ENCODE measurements at places on chromosomes 1 and 21.
A peak's percentile ranks its signal among the peaks of the same experiment; 100 is the strongest.

DNA sequence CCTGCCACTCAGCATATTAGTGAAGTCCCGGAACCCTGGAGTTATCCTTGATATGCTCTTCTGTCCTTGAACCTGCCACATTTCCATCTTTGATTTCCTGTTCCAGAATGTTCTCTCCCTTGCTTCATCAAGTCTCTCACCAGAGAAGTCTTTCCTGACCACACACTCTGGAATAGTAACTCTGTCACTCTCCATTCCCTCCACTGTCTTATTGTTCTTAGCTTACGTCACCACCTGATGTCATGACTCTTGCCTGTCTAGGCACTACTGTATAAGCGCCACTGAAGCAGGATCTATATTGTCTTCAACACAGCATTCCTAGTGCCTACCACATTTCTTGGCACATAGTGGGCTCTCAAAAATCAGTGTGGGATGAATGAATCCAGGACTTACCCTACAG, 65.4 kb upstream of the SMYD2 start:
- no peak for DNase-seq

DNA sequence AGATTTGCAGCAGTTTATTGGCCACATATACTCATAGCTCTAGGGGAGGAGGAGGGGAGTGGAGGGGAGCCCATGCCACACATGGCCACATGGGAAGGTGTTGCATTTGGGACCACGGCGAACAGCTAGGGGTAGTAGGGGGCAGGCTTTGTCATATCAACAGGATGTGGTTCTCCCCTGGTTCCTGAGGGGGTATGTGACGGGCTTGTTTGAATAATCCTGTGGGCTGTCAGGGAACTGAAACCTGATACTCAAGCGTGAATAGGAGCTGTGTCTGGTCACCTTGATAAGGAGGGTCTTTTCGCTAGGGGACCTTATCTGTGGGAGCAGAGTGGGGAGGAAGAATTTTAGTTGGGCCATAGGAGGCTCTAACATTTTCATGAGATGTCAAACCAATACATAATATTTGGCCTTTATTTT, 264.7 kb downstream of the CTH start:
- DNase-seq = no peak

GRCh38 chr1:6359216-6360116, 34.1 kb downstream of the ACOT7 start:
- peak; percentile 7 for DNase-seq

DNA sequence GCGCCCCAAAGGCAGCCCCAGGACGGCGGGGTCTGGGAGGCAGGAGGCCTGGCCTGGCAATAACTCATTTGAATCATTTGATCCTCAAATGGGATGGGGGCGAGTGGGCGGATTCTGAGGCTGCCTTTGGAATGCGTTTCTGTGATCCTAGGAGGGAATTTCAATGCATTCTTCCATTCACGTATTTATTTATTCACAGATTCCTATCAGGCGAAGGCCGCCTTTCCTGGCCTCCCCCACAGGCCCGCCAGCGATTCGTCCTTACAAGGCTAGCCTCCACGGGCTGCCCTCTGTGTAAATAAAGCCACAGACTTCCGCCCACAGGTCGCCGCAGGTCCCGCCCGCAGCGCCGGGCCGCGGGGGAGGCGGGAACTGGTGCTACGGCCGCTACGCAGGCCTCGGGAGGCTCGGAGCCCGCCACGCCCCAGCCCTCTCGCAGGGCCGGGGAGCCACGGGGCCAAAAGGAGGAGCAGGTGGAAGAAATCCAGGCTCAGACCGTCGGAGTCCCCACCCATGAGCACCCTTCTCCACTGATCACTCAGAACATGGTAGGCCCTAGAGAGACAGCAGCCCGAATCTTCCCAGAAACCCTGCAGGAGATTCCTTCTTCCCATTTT, 31.3 kb upstream of the JUN start:
- DNase-seq = no peak

GRCh38 chr1:68157416-68157815, 74.9 kb downstream of the WLS start:
- no peak for DNase-seq

DNA sequence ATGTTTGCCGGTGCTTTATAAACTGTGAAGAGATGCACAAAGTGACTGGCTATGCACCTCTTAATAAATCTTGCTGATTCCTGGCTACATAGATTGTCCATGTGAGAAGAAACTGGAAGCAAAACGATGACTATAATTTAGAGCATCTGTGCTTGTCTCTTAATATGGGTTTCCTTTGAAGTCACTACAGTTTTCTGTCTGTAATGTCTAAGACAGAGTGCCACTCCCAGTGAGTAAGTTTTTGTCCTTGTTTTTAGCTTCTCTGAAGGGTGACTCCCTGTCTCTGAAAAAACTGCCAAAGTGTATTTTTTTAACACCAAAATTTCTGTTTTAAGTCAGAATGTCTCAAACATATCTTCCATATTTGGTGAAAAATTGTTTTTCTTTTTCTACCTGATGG, 175.1 kb downstream of the FASLG start:
- no peak for DNase-seq

GRCh38 chr1:247530785-247531184, 5.5 kb downstream of the OR2C3 start:
- DNase-seq = no peak

DNA sequence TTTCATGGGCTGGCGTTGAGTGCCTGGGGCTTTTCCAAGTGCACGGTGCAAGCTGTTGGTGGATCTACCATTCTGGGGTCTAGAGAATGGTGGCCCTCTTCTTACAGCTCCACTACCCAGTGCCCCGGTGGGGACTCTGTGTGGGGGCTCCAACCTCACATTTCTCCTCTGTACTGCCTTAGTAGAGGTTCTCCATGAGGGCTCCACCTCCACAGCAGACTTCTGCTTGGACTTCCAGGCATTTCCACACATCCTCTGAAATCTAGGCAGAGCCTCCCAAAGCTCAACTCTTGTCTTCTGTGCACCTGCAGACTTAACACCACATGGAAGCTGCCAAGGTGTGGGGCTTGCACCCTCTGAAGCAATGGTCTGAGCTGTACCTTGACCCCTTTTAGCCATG, 82.1 kb downstream of the CCDC18 start:
- no peak for DNase-seq

DNA sequence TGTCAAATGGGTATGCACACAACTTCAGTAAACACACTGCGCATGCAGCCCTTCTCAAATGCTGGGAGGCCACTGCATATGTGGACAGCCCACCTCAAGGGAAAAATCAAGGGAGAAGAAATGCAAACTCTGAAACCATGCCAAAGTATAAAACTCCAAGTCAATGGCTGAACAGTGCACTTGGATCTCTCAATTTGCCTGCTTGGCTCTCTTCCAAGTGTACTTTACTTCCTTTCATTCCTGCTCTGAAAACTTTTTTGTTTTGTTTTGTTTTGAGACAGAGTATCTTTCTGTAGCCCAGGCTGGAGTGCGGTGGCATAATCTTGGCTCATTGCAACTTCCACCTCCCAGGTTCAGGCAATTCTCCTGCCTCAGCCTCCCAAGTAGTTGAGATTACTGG, 18.8 kb upstream of the COP1 start:
- no peak for DNase-seq

GRCh38 chr1:30872033-30872947, 36.3 kb downstream of the SDC3 start:
- no peak for DNase-seq

- no peak for DNase-seq
These were observed 18.5 kb upstream of the C1orf21 start for GRCh38 chr1:184368354-184368753.

- DNase-seq = no peak
These were observed 314.0 kb downstream of the PTPRU start for GRCh38 chr1:29550119-29550841.

DNA sequence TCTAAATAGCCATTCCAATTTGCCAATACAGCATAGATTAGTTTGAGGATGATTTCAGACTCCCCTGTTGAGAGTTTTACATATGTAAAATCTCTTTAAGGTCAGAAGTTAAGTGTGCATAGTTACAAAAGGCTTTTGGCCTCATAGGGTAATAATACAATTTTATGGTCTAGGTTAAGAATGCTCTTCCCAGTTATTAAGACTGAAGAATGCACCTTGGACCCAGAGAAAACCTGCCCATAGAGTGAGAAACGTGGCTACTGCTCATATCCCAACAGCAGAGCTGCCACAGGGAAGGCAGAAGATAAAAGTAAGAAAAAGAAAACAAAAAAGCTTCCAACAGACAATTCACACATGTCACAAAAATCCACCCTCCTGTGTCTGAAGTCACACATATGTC, 255.9 kb downstream of the LMO4 start:
- DNase-seq = no peak

All from activated CD4-positive, CD25-positive, alpha-beta regulatory T cell (primary cell).